ENCODE measurements at places on chromosomes 7 and 10. TPM values are rescaled to one million over a fixed set of nuclear protein-coding genes. Genes with fewer than 3 reads are reported as not detected.

DNA sequence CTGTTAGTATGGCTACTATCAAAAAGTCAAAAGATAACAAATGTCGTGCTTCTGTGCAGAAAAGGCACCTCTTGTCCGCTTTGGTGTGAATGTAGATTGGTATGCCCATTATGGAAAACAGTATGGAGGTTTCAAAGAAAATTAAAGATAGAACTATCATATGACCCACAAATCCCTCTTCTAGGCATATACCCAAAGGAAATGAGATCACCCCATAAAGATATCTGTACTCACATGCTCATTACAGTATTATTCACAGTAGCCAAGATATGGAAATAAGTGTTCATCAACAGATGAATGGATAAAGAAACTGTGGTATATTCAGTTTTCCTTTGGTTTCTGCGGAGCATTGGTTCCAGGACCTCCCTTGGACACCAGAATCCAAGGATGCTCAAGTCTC lies 180.5 kb upstream of the PPP1R3A start:
- DNase-seq: no peak

Gene PTF1A
- not detected for total RNA-seq

- no peak for DNase-seq
These were observed 112.1 kb upstream of the ABCB5 start for GRCh38 chr7:20503278-20503950.

- DNase-seq: no peak
These were observed 1.2 kb upstream of the ZNF655 start for GRCh38 chr7:99557196-99557607.

DNA sequence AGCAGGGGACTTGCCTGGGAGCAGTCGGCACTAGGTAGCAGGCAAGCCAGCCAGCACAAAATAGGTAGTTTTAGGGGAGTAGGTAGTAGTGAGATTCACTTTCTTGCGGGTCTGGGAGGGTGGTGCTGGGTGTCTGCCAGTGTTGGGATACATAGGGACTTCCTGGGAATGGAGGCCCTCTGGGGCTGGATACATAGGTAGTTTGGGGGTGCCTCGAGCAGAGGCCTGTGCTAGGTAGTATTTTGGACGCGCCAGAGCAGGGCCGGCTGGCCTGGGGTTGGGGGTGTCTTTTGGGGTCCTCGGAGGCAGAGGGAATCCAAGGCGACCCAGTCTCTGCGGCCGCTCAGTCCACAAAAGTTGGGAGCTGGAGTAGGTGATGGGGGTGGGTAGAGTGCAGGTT lies 2.0 kb upstream of the HOXA3 start:
- no peak for DNase-seq

Gene PDGFA
- total RNA-seq: 1.3 TPM

Gene OLAH
- 1.2 TPM for total RNA-seq

Gene HTR7
- total RNA-seq: 0.62 TPM

- no peak for DNase-seq
These were observed 4.9 kb upstream of the MEST start for GRCh38 chr7:130486954-130487436.

Gene PAX4
- total RNA-seq: not detected

DNA sequence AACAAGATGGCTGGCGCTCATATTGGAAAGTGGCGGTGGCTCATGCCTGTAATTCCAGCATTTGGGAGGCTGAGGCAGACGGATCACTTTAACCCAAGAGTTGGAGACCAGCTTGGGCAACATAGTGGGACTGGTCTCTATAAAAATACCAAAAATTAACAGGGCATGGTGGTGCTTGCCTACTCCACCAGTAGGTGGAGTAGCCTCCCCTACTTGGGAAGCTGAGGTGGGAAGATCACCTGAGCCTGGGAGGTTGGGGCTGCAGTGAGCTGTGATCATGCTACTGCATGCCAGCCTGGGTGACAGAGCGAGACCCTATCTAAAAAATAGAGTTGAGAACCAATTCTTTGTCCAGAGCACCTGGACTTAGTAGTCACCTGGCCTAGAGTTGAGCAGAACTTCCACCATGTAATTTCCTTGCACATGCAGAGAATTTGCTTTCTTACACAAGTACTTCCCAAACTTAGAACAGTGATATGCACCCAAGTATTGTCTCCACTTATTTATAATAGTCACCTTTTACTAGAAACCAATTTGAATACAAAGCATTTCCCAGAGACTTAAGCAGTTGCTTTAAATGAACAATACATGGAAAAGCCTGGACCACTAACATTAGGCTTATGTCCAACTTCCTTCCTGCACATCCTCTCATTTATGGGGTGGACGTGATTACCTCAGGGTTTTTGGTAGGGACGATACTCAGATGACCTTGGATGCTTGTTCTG lies 15.9 kb downstream of the LAMB4 start:
- DNase-seq: no peak

Gene CD36
- not detected for total RNA-seq

GRCh38 chr7:104980841-104981671 lies 32.9 kb upstream of the KMT2E start:
- no peak for DNase-seq

GRCh38 chr10:70759781-70760180 lies 25.4 kb downstream of the TBATA start:
- peak; percentile 42 for DNase-seq

Gene SRGN
- 486 TPM for total RNA-seq

- no peak for DNase-seq
These were observed 1143.7 kb downstream of the DNAJB9 start for GRCh38 chr7:109713366-109713765.

GRCh38 chr10:69647819-69648218 lies 17.8 kb downstream of the FAM241B start:
- no peak for DNase-seq

DNA sequence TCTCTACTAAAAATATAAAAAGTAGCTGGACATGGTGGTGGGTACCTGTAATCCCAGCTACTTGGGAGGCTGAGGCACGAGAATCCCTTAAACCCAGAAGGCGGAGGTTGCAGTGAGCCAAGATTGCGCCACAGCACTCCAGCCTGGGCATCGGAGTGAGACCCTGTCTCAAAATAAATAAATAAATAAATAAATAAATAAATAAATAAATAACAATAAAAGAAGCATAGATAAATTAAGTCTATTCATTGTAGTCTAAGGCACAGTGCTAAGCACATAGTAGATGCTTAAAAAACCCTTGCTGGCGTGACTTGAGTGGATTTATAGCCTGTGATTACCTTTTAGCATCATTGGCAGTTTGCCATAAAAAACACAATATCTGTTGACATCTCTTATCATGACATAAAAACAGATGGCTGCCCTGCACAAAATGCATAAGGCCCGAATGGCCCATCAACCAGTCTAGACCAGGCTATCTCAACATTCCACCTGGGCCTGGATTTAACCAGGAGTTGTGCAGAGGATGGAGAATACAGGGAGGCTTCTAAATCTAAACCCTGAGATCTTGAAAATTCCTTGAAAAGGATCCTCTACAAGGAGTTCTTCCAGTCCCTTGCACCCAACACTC lies 94.9 kb downstream of the PRLHR start:
- DNase-seq: no peak

- DNase-seq: no peak
These were observed 13.6 kb downstream of the DGKB start for GRCh38 chr7:14888962-14889361.

Measured in natural killer cell treated with Interleukin-12 subunit alpha and Interleukin-12 subunit beta and Interleukin-15 and Interleukin-18, amount 100 ng/mL, for 72 hours (primary cell).